ENCODE measurements at places on chromosomes 7 and 10.

DNA sequence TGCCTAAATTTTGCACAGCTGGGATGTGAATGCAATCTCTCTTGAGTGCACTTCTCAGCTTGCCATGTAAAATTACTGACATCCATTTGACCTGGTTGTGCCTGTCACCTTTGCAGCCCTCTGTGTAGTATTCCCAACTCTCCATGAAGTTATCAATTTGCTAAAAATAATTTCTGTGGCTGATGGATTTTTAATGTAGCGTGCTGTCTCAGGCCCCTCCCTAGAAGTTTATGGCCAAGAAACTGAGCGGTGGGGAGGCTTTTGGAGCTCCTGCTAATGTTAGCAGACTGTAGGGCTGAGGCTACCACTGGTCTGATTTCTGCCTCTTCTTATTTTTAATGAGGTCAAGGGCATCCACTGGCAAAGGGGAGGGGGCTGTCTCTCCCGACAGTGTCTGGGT lies 577.0 kb upstream of the DPP6 start:
- DNase-seq, result no peak

GRCh38 chr10:97078261-97078937 lies 107.4 kb downstream of the SLIT1 start:
- no peak for DNase-seq

DNA sequence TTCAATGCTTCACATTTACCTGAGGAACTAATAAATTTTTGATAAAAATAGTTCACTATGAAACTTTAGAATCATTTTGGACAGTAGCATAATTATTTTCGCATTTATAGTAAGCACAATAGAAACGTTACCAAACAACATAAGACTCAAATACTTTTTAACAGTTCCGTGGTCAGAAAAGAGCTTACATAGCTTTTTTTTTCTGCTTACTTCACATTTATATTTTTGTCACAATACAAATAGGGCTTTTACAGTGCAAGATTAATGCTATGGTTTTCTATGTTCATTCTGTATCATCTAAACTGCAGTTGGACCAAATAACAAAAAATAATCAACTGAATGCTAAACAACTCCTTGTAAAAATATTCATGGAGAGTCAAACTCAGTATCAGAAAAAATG lies 26.5 kb upstream of the RHOBTB1 start:
- DNase-seq, result no peak

DNA sequence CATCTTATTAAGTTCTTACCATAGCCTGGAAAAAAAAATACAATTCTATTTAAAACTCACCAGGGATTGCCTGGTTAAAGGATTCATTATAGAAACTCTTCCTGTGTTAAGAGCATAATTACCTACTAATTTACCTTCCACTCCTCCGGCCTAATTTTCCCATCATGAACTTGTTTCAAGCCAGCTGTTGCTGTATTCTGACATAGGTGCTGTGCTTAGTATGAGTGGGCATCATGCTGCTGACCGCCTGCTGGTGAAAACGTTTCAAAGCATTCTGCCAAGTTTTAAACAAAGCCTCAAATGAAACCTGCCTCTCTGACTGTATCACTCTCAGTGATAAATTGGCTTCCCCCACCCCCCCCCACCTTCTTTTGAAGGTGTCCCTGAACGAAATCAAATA lies 47.8 kb upstream of the KCNMA1 start:
- DNase-seq, result no peak
